Activated CD8-positive, alpha-beta memory T cell treated with anti-CD3 and anti-CD28 coated beads, Interleukin-2, amount 50 U/mL, for 4 hours (primary cell): ENCODE measurements at places on chromosomes 16 and 17.
A peak's percentile ranks its signal among the peaks of the same experiment; 100 is the strongest.

DNA sequence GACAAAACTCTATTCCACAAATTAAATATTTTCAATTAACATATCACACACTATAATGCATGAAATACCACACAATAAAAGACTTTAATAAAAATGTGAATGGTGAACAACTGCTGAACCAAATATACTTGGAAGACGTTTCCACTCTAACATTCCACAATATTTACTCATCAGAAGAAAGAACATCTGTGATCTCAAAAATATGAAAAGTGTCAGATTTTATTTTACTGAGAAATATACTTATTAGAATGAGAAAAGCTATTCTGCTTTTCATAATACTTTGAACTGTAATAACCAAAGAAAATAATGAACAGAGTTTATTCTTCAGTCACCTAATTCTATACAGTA, 181.8 kb upstream of the AXIN2 start:
- DNase-seq = no peak

GRCh38 chr16:65794973-65795372, 571.5 kb upstream of the CDH5 start:
- no peak for DNase-seq

DNA sequence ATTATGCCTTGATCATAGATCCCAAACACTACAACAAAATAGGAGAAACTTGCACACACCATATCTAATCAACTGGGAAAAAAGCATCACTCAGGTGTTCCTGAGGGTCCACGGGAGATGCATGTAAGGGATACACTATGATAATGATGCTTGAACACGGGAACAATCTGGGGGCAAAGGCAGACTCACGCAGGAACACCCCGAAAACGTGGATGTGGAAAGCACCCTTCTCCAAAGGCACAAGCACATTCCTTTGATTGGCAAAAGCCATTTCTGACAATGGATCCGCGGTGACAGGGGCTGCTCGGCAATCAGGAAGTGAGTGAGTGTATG, 1.3 kb downstream of the ZNF652 start:
- no peak for DNase-seq

DNA sequence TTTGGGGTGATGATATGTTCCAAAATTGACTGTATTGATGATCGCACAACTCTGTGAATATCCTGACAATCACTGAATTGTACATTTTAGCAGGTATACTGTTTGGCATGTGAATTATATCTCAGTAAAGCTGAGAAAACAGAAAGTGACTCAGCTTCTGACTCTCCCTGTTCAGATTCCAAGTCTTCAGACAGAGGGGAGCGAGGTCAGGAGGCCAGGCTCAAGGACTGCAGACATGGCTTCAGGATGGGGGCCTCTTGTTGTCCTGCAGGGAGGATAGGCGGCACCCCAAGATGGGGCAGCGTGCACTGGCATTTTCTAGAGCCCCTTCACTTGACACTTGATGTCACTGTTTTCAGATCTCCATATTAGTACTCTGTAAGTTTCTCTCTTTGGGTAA, 45.6 kb downstream of the KNOP1 start:
- no peak for DNase-seq

DNA sequence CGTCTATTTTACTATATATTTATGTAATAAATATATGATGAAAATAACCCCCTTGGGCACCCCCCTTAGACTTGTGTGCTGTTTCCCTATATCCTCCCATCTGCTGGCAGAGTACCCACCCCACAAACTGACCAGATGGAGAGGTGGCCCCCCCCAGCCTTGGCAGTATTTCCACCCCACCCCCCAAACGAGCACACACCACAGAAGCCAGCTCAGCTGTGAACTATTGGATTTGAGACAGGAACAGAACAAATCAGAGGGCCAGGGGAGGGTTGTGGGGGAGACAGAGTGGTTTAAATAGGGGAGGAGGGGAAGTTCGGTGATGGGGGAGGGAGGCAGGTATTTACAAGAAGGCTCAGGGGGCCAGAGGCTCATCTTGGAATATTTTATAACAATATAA, 7.8 kb downstream of the NR1D1 start:
- no peak for DNase-seq

GRCh38 chr17:39402244-39402889, 941 bp upstream of the FBXL20 start:
- peak; percentile 80 for DNase-seq

DNA sequence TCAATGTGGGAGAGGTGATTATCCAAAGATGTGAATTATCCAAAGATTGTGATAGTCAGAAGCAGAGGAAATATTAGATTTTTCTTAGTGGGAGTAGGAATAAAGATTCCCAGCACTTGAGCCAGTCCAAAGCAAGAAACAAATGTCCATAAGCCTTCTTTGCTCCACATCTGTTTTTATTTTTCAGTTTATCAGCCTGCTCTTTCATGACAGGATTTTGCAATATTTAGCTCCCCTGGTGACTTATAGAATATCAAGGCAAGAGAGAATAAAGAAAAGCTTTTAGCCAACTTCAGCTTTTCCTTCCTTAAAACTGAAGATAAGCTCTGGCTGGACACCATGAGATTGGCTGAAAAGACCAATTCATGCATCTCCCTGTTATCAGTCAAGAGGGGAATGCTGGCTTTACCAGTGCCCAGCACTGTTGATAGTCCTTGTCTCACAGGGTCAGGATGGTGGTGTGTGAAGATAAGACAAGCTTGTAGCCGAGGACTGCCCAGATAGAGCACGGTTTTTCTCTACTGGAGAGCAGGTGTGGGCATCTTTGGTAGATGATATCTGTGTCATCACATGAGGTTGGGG, 706.5 kb downstream of the KCNJ2 start:
- DNase-seq = no peak

DNA sequence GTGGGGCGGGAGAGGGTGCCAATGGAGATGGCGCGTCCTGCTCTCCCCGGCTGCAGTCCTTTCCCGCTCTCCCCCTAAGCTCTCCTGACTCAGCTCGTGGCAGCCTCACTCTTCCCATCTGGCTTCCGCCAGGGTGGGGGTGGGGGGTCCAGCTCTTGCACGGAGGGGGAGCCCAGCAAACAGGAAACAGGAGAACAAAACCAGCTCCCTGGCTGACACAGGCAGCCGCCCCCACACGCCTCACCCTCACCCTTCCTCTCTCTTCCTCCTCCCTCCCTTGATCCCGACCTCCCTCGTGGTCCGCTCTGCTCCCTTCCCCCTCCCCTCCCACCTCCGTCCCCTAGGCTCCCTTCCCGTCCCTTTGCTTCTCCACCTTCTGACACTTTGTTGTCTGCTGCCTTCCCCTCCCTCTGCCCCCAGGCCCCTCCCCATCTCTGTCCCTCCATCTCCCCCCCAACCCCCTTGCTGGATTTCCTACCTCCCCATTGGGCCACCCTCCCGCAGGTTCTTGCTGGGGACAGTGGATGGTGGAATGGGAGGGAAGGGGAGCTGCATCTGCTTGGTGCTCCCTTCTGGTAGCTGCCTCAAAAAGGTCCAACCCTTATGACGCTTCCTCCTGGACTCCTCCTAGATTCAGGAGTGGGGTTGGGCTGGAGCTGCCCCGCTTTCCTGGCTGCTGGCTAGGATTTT, 23.7 kb downstream of the ARHGAP23 start:
- DNase-seq = no peak

- no peak for DNase-seq
Measured at GRCh38 chr16:65967376-65967775, 399.1 kb upstream of the CDH5 start.

GRCh38 chr16:73113336-73113735, 65.4 kb upstream of the ZFHX3 start:
- no peak for DNase-seq

GRCh38 chr17:46154151-46154816, 38.9 kb downstream of the KANSL1 start:
- DNase-seq = no peak

DNA sequence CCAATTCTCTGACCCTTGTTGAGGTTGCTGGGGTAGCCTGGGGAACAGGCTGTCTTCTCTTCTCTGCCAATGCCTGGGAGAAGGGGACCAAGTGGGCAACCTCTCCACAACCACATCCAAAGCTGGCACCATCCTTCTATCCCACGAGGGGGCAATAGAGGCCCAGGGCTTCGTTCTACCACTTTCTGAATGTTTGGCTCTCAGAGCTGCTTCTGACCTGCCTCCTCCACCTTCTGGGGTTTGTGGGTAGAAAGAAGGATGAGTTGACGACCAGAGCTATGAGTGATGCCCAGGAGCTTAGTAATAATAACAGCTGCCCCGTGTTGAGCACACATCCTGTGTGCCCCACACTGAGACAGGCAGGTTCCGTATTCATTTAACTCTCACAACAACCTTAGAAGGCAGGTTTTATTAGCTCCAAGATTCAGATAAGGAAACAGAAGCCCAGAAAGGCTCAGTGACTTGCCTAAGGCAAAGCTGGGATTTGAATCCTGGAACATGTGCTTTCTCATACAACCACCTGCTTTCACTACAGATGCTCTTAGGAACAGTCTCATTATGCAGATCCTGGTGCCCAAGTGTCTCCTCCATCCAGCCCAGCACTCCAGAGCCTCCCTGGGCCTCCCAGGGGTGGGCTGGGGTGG, 11.1 kb downstream of the TSPOAP1 start:
- peak; percentile 73 for DNase-seq

DNA sequence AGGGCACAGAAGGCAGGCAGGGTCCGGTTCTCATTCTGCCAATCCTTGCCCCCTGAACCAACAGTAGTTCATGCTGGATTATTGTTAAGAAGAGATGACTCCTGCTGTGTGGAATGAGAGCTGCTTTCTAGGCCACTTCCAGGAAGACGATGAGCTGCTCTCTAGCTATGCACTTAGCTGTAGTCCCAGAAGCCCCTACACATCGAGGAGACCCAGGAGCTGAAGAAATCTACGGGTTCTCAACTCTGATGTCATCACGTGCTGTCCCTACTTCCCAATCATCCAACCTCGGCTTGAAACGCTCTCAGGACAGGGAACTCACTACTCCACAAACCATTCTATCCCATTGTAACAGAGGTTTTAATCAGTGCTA, 29.0 kb upstream of the EMP2 start:
- no peak for DNase-seq

- peak; percentile 40 for DNase-seq
Measured at GRCh38 chr17:82097184-82097918, 685 bp downstream of the FASN start.

DNA sequence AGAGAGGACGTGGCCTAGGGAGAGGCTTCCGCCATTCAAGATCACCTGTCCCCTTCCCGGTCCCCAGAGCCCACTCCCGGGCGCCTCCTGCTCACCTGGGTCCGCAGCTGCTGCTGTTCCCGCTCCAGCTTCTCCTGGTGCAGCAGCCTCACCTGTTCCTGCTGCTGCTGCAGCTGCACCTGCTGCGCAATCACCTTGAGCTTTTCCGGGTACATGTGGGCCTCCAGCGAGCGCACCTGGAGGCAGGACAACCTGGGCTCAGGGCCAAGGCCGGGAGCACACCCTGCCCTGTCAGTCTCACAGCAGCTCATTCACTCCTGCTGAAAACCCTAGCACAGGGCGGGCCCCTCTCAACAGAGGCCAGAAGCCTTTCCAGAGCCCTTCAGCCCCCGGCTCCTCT, 12.5 kb downstream of the TFAP4 start:
- no peak for DNase-seq

DNA sequence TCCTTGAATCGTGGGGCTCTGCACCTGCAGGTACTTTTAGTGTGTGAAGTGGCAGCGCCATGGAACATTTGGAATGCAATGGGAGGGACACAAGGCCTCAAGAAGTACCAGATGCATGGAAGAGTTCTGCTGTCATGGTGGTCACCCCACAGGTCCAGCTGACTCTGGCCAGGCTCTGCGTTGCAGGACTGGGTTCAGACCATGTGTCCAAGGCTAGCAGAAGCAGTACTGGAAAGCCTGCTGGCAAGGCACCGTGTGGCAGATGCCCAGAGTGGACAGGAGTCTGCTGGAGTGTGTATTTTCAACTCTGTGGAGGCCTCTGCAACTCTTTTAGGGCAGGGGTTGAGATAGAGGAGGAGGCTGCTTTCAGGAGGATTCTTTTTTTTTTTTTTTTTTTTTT, 2.1 kb downstream of the PIPOX start:
- no peak for DNase-seq

DNA sequence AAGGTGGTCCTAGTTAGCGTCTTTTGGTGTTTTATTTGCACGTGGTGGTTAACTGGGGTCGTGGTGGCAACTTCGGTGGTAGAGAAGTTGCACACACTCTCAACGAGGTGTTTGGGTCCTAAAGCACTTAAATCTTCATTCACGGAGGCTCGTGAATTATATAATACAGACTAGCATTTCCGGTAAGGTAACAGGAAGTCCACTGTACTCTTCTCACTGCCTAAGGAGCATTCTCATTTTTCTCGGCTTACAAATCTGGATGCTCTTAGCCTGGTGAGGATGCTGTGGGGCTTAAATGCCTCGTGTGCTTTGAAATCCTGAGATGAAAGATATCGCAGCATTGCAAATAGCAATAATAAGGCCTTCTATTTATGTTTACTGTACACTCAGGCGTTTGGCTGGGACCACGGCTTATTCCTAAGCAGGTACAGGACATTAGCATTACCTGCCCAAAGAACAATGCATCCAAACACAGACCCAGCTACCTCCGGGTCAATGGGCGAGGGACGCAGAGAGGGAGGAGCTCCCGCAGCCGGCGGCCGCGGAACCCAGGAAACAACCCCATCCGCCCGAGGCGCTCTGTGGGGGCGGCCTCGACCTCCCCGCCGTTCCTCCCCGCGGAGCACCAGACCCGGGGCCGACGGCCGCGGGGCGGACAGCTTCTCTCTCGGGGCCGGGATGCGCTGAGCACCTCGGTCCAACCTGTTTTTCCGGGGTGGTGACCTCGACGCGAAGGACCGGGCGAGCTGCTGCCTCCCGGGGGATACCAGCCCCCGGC, 856 bp downstream of the DNAJA2 start:
- DNase-seq = peak; percentile 50

GRCh38 chr17:2883544-2884213, 87.4 kb downstream of the RAP1GAP2 start:
- DNase-seq = no peak

DNA sequence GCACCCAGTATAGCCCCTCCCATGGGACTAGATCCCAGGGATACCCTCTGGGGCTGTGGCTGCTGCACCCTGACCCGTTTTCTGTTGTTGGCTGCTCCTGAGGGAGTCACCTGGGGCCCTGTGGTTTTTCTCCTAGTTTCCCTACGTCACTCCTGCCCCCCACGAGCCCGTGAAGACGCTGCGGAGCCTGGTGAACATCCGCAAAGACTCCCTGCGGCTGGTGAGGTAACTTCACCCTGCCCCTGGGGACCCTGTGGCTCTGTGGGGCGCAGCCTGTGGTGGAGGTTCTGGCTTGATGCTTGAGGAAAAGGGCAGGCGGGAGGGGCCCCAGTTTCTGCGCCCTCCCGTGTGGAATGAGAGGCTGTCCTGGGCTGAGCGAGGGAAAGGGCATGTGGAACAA, 27.2 kb downstream of the MGRN1 start:
- no peak for DNase-seq

DNA sequence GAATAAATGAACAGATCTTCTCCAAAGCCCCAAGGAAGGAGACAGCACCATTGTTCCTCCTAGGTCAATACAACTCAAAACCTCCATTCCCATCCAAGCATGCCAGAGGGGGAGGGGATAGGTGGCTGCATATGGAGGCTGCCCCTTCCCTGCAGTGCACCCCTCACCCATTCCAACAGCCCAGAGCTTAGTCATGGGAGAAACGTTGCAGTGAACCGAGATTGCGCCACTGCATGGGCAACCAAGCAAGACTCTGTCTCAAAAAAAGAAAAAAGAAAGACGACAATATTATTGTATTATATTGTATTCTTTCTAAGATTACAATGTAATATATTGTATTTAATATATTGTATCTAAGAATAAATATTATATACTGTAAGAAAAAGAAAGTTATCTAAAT, 36.4 kb upstream of the CD300E start:
- no peak for DNase-seq
